Myocyte (in vitro differentiated cells): ENCODE measurements at places on chromosomes 6 and 20. TPM values are rescaled to one million over a fixed set of nuclear protein-coding genes. Genes with fewer than 3 reads are reported as not detected.
A peak's percentile ranks its signal among the peaks of the same experiment; 100 is the strongest.

Gene TPD52L2
- 94.4 and 99.0 TPM in 2 replicates for total RNA-seq

Gene TNFRSF21
- total RNA-seq = 27.7 and 30.3 TPM in 2 replicates

DNA sequence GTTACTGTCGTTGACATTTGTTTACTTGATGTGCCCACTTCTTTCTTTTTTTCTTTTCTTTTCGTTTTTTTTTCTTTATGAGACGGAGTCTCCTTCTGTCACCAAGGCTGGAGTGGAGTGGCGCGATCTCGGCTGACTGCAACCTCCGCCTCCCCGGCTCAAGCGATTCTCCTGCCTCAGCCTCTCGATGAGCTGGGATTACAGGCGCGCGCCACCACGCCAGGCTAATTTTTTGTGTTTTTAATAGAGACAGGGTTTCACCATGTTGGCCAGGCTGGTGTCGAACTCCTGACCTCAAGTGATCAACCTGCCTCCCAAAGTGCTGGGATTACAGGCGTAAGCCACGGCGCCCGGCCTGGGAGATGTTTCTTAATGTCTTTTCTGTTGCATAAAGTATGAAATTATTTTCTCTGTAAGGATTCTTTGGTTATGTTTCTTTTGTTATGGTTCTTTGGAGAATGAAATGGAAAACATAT is 33.3 kb upstream of the PRSS16 start:
- no peak for DNase-seq

- no peak for DNase-seq
Observed at GRCh38 chr6:143689852-143690251, 12.1 kb downstream of the PHACTR2 start.

DNA sequence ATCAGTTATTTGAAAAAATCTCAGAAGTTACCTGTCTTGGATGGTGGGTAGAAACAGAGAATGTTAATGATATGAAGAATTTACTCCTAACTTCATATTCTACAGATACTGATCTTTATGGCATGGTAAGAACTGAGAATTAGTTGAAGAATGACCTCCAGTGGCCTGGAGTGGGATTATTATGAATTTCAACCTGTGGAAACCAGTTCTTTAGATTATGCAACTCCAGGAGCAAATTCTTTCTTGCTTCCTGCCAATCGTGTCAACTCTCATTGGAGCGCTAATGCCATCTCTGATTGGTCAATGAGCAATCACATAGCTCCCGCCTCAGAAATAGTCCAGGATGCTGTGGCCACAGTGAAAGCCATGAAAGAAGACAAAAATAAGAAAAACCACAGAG is 40.6 kb downstream of the LYRM2 start:
- peak; percentile 10 for DNase-seq

GRCh38 chr6:75283907-75284631 is 523 bp downstream of the TMEM30A start:
- no peak for DNase-seq
